ENCODE measurements at places on chromosomes 3 and 15.
A peak's percentile ranks its signal among the peaks of the same experiment; 100 is the strongest.

DNA sequence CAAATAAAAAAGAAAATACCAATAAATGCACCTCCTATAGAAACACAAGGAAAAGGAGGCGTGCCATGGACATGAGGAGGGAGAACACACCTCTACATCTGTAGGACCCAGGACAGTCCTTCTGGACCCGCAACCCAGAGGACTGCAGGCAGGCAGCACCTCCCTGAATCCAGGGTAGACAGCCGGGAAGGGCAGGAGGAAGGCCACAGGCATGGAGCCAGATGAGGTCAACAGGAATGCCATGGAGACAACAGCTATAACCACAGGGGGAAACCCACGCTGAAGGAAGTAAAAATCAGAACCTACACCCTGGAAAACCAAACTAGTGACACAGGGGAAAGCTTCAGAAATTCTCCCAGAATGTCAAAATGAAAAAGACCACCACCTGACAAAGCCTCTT lies 248.8 kb upstream of the NSMCE3 start:
- DNase-seq = no peak

DNA sequence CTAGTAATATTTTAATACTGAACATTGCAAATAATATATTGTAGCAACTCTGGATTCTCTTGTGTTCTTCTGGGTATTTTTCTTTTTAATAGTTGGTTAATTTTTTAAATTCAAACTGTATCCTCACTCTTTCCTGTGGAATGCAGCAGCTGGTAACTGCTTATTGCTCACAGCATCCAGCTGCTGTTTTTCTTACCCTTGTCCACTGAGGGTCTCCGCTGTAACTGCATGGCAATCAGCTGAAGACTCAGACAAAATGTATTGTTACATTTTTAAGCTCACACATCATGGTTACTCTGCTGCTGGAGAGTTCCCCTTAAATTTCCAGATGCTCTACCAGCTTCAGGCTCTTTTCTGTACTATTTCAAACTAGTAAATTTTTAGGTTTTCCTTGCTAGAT lies 227.6 kb downstream of the MBNL1 start:
- DNase-seq = no peak

DNA sequence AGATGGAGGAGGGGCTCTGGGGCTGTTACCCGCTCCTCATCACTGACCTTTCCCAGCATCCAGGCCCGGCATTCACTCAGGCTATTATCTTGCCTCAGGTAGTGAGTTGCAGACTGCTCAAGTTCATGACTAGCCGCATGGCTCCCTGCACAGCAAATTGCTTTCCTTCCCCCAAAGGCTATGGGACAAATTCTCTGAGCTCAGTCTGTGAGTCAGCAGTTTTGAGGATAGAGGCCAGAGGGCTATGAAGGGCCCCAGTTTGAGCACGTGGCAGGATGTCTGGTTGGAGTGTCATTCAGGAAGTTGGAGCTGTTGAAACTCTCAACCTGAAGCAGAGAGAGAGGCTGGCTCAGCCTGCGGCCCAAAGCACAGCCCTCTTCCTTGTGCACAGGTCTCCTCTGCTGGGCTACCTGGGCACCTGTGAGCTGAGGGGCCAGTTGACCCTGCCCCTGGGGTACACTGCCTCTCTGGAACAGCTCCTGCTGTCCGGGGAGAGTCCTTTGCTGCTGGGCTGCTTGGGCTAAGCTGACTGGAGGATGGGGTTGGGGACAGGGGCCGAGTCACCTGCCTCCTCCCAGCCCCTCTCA lies 7.9 kb downstream of the FAH start:
- peak; percentile 33 for DNase-seq

DNA sequence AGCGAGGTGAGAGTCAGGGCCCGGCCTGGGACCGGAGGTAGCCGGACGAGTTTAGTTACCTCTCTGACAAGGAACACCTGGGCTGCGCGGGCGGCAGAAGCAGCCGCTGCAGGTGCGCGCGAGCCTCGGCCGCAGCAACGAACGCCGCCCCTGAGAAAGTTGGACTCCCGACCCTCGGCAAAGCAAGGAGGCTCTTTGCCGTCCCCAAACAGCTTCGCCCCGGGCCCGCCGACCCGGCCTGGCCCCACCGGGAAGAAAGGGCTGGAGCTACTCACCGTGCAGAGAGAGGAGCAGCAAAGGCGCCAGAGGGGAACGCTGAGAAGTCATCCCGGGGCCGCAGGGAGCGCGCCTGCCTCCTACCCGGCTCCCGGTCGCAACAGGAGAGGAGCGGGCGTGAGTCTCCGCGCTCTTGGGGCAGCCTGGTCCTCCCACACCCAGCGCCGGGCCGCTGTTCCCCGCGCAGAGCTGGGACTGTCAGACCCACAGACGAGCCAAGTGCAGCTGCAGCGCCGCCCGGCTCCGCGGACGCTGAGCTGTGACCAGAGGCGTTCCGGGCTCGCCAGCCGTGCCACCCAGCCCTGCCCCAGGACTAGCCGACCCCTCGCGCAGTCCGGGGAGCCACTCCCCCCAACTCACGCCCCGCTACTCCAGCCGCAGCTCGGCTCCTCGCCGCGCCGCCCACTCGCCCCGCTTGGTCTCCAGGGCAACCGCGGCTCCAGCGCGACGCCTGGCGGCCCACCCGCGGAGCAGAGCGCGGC lies at the start of gene IGSF11:
TSS of gene IGSF11 (minus strand) at position 591 of the 758 bp plus-strand sequence. CDS start at position 327, 264 bp downstream.
- peak; percentile 56 for DNase-seq

GRCh38 chr3:193847402-193847801 lies 254.4 kb downstream of the OPA1 start:
- no peak for DNase-seq

DNA sequence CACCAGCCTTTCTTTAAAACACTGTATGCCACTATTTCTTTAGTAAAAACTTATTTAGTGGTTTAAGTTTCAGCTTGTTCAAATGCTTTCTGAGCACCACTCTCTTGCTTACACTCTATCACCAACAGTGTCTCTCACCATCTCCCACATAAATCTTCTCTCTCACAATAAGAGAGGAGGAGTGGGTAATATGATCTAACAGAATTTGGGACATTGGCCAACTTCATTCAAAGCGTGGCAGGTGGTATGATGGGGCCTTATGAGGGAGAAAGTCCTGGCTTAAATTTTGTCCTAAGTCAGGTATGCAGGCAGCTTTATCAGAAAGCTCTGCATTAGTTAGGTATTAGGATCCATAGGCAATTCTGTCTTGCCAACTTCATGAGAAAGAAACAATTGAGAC lies 1132.5 kb downstream of the TUSC7 start:
- DNase-seq = no peak

DNA sequence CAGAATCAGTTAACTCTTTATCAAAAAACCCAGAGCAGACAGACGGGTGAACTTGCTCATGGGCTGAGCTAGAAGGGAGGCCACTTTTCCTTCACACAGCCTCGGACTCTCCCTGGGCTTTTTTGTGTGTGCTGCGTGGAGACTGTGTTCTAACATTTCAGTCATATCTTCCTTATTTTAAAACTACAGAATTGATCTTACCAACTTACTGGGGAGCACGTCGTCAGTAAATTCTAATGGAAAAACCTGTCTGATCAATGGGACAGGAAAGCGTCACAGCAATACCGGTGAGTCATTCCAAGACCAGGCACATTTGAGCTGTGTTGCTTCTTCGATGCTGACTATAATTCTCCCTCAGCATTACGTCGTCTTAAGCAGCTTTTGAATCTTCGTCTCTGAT lies 145.1 kb downstream of the LPP start:
- DNase-seq = no peak

- DNase-seq = no peak
Measured at GRCh38 chr3:132293251-132293650, 24.0 kb upstream of the ACP3 start.

GRCh38 chr15:52660192-52660591 lies 19.0 kb downstream of the ATOSA start:
- DNase-seq = no peak

DNA sequence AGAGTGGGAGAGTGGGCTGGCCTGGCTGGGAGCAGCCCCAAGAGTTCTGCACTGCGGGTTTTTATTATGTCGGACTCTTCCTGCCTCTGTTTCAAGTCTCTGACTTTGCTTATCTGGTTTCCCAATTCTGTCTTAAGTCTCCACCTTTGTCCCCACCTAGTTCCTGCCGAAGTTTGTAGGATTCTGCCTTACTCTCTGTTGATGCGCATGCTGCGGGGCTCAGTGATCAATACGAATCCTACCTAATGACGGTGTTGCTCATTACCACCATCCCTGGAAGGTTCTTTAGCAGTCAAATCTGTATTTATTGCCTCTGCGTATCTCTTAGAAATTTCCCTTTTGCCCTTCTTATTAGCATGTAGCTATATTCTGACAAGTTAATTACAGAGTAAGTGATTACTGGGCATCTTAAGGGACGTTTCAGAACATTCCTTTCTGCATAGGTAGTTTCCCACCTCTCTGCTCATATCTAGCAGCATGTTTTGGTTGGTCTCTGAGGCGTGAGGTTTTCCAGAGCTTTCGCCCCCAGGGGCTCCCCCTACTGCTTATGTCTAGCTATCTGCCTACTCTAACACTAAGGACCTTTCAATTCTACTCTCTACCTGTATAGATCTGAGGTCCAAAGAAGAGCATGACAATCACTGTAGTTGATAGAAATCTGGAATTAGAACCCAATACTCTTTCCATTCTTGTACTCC lies 236.0 kb upstream of the EIF1B start:
- no peak for DNase-seq

DNA sequence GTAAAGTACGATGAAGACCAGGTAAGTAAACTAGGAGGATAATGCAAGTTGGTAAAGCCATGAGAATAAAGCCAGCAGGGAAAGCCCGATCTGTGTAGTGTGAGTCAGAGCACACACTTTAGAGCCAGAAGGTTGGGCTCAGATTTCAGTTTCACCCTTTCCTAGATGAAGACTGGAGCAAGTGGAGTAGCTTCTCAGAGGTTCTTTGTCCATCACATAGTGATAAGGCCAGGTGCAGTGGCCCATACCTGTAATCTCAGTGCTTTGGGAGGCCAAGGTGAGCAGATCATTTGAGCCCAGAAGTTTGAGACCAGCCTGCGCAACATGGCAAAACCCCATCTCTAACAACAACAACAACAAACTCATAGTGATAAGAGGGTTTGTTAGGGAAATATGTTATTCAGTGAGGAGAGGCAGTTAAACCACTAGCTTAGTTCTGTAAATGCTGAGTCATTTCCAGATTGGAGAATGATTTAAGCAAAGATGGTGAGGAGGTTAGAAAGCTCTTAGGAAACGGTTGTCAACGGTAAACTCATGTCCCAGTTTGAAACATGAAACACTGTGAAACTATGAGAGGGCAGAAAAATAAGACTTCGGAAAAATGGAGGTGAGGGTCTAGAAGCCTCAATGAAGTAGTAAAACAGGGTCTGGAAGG lies 39.0 kb downstream of the IL12A start:
- DNase-seq = no peak

DNA sequence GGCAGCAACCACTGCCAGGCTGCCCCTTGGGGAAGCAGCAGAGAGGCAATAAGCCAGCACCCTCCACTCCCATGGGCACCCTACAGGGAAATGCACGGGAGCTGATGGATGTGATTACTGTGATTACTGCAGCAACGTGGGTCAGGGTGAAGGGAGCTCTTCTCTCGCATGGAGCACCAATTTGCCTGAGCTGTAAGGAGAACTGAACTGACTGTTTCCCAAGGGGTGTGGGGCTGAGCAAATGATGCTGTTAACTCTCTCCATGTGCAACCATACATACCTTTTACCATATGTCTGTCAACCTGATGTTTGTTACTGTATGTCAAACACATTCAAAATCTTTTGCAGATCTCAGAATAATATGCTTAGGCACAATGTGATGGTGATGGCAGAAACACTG lies 680.6 kb downstream of the SQOR start:
- DNase-seq = no peak

GRCh38 chr3:46926871-46927717 lies 49.5 kb downstream of the CCDC12 start:
- DNase-seq = no peak
